ENCODE measurements at places on chromosomes 16 and 17.
A peak's percentile ranks its signal among the peaks of the same experiment; 100 is the strongest.

DNA sequence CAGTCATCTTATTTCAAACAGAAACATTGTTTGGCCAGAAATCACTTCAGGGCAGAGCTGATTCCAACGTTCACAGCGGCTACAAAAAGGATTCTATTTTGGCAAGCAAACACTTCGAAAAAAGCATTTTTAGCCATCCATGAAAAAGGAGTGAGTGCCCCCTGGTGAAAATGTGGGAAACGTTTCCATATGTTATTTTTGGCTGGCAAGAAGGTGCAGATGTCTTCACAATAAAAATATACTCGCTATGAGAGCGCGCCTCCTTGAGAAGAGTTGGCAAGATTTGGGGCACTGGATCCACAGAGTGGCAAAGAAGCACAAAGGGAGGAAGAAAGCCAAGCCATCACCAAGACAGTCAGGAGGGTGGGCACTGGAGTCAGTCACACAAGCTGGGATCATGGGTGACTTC is 191.1 kb downstream of the CHD9NB start:
- DNase-seq: peak; percentile 76

GRCh38 chr17:36818134-36818825 is 119.0 kb upstream of the LHX1 start:
- no peak for DNase-seq

DNA sequence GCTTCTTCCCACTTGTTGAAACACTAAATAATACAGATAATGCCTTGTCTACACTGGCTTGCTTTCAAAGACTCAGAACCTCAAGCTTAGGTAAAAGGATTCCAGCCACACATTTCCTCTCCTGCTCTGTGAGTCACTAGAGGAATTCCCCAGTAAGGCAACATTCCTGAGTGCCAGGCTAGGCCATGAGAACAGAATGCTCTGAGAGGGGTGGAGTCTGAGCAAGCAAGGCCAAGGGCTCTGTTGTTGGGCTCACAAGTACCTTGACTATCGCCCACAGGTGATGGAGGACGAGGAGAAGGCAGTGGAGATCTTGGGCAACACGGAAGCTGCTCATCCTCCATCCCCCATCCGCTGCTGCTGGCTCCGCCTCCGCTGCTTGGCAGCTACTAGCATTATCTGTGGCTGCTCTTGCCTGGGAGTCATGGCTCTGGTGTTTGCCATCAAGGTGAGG is 6.7 kb upstream of the PHKG2 start:
- peak; percentile 84 for DNase-seq

DNA sequence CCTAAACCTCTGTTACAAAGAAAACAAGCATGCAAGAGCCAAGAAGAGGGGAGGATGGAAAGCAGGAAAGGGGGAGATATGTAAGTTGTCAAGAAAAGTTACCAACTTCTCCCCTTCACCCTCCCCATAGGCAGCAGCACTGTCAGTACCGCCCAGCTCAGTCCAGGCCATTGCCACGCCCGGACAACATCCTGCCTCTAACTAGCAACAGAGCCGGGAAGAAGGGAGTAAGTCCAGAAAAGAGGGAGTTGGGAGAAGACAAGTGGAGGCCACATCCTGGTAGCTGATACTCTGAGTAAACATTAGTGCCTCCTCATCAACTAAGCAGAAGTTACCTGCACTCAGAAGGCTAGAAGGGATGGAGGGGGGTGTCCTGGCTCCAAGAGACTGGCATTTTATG is 113.6 kb downstream of the SMG6 start:
- no peak for DNase-seq

DNA sequence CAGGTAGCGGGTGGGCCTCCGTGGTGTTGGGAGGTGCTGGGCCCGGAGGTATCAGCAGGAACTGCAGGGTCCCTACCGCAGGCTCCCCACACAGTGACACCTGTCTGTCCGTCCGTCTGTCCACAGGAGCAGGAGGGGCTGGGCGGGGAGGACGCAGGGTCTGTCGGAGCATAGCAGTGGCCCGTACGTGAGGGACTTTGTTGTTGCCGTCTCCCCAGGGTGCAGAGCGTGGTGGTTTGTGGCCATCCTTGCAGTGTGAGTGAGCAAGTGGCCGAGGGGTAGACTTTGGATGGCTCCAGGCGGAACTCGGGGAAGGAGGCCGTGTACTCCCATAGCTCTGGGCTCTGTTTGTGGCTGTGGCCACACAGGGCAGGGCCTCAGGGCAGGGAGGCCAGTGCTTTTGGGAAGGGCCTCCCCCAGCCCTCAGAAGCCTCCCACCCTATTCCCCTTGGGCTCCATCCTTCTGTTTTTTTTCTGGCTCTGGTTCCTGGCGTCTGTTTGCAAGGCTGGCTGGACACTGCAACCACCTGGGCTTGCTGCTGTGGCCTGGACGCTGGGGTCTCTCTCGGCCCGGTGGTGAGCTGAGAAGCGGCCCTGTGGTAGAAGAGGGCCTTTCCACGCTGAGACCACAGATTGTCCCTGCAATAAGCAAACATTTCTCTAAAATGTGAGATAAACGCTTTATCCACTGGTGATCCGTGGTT is 41.0 kb upstream of the ZNF750 start:
- DNase-seq: peak; percentile 55

GRCh38 chr17:57034807-57035754 is 50.0 kb upstream of the AKAP1 start:
- peak; percentile 60 for DNase-seq

- no peak for DNase-seq
These were observed 985 bp upstream of the FZD2 start for GRCh38 chr17:44556166-44556831.
